ENCODE measurements at places on chromosomes 6 and 20. TPM values are rescaled to one million over a fixed set of nuclear protein-coding genes. Genes with fewer than 3 reads are reported as not detected.

SIRPA gene
- 2.9 TPM for total RNA-seq

- peak; percentile 89 for DNase-seq
Observed at GRCh38 chr6:31826793-31827285, 699 bp upstream of the HSPA1B start.

MLN gene
- not detected for total RNA-seq

DNA sequence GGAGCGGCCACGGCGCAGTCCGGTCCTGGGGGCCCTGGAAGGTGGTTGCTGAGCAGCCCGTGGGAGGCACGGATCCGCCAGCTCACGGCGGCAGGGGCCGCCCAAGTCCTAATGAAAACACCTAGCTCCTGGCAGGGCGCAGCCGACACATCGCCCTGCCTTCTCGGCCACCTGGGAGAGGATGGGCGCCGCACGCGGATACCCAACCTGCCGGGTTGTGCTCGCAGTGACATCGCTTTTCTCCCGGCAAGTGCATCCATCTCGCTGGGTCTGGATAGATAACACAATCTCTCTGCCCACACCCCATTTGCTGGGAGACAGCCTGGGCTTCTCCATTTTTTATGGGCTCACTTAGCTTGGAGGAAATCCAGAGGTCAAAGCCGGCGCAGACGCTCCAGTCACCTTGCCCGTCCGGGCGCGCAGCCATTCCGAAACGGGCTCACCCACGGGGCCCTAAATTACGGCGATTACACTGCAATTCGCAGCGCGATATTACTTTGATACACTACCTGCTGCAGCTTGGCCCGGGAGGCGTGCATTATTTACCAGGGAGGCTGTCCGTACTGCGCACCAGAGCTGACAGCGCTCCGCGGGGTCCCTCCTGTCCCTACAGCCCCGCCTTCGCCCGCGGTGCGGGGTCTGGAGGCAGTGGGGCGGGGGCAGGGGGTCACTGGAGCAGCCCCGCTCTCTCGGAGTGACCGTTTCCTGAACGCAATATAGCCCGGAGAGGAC is 36.2 kb upstream of the CCDC167 start:
- no peak for DNase-seq

- DNase-seq = no peak
Observed at GRCh38 chr6:95959261-95959660, 56.5 kb upstream of the FUT9 start.

DNA sequence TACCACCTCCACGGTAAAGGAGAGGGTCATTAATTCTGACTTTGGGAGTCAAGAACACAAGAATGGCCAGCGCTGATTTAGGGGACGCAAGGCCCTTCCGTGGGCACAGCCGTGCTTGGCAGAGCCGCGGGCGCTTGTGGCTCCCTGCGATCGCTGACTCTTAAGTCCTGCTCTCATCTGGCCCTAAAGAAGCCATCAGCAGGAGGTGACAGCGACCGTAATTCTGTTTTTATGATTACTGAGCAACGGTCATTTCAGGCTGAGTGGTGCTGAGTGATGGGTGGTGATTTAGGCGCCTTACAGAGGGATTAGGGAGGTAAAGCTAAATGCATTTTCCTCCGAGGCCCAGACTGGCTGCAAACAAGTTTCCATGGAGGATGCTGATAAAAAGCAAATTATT is 364.6 kb upstream of the SULF2 start:
- no peak for DNase-seq

- no peak for DNase-seq
Observed at GRCh38 chr20:32495949-32496348, 89.2 kb downstream of the NOL4L start.

SLC17A1 gene
- total RNA-seq = not detected

RBM24 gene
- total RNA-seq = 289 TPM

RAB32 gene
- 43.3 TPM for total RNA-seq

SLC32A1 gene
- total RNA-seq = not detected

LY6G5C gene
- 2.7 TPM for total RNA-seq

DNA sequence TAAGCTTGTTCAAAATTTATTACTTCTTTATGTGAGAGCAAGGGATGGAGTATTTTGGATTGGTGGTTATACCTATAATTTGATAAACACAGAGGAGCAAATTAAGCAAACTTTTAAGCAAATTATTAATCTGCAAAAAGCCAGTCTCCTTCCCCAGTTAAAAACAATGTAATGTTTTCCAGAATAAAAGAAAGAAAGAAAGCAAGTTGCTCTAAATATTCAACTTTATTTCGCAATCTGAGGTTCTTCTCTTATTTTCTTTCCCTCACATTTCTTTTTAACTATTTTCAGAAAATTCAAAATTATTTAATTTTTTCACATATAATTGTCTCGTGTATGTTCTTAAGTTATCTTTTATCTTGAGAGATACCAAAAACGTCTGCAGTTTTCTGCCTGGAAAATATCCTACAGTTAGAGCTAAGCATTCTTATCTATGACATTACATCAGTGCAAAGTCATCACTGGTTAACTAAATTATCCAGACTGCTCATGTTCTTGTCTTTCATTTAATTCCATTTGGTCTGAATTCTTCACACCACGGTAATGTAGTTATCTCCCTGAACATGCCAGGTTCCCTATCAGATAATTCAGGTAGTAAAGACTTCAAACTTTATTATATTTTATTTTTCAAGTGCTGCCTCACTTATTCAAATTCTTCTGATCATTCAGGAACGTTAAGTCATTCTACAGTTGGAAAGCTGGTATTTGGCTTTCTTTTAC is 3.3 kb upstream of the CNKSR3 start:
- no peak for DNase-seq

GRCh38 chr6:124099520-124099919 is 295.9 kb downstream of the NKAIN2 start:
- DNase-seq = no peak

DNA sequence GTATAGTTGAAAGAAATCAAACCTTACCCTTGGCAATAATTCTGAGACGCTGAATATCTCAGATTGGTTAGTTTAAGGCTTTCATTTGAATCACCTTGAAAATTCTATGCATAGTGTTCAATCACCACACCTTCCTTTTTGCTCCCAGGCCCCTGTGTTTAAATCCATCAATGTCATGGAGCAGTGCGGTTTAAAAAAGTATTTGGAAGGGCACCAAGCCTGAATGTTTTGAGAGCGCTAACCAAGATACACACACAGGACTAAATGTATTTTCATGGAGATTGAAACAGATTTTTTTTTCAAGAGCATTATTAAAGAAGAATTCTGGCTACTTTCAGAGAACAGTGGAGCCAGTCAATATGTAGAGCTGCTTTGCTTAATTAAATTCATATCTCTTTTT is 195.7 kb downstream of the CENPW start:
- DNase-seq = peak; percentile 50

GRCh38 chr6:24283043-24283985 is 74.5 kb downstream of the DCDC2 start:
- peak; percentile 79 for DNase-seq
